Germinal center (tissue), 1 donor: ENCODE measurements at places on chromosomes 3 and 15.

DNA sequence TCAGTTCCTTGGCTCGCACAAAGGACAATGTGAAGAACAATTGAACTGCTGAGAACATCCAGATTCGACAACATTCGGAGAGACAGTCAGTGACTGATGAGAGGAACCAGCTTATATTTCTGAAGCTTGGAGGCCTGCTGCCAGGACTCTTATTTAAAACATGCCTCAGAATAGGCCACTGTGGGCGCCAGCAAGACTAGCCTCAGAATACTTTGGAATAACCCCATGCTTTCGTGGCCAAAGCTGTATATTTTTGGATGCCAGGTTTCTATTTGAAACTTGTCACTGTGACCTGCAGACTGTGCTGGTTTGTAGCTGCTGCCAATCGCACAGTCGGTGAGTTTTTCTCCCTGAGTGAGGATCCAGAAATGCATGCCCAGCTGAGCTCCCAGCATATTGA is 129.9 kb upstream of the UBE3A start:
- no peak for DNase-seq

DNA sequence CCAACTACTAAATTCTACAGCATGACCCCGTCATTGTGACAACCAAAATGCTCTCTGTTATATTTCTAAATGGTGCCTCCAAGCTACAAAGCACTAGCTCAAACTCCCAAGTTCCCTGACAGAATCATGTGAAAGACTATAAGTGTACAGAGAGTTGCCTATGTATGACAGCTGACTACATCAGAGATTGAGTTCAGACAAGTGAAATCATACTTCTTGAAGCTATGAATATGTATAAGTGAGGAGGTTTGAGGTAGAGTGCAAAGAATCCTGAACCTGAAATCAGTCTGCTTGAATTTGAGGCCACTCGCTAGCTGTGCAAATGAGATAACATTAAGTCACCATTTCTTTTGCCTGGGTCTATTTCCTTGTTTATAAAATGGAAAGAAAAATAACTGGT is 63.9 kb upstream of the TP63 start:
- no peak for DNase-seq

DNA sequence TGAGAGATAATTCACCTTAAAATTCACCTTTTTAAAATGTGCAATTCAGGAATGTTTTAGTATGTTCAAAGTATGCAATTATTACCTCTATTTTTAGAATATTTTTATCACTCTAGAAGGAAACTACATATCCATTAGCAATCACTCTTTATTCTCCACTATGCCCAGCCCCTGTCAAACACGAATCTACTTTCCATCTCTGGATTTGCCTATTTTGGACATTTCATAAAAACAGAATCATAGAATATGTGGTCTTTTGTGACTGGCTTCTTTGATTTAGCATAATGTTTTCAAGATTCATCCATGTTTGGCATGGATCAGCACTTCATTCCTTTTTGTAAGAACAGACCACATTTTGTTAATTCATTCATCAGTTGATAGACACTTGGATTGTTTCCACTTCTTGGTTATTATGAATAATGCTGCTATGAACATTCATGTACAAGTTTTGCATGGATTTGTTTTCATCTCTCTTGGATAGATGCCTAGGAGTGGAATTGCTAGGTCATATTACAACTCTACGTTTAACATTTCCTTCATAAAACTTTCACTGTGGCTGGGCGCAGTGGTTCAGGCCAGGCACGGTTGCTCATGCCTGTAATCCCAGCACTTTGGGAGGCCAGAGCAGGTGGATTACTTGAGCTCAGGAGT is 12.7 kb downstream of the HMCES start:
- no peak for DNase-seq

GRCh38 chr3:127650236-127650635 is 21.3 kb downstream of the PODXL2 start:
- no peak for DNase-seq

DNA sequence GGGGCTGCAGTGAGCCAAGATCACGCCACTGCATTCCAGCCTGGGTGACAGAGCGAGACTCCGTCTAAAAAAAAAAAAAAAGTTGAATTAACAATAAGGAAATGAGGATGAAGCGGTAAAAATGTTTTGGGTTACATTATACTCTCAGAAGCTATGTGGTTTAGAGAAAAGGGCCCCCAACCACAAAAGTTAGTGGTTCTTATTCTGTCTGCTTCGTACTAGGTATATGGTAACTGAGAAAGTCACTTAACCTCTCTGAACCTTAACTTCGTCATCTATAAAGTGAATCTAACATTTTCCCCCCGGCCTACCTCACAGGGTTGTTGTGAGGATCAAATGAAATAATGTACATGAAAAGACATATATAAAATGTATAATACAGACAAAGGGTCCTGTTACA is 38.4 kb upstream of the EHHADH start:
- DNase-seq = no peak

DNA sequence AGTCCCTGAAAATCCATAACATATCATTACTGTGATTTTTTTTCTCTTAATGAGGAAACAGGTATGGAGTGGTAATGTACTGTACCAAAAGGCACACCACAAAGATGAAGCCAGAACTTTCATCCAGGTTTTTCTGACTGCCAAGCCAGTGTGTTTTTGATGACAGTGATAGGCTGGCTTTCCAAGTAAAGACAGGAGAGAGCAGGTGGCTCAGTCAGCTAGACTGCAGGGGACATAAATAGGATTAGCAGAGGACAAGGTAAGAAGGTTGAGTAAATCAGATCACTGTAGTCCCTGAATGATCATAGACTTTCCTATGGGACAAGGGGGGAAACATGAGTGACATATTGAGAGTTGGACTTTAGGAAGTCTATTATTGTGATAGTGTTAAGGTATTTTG is 127.9 kb downstream of the GADL1 start:
- DNase-seq = no peak

DNA sequence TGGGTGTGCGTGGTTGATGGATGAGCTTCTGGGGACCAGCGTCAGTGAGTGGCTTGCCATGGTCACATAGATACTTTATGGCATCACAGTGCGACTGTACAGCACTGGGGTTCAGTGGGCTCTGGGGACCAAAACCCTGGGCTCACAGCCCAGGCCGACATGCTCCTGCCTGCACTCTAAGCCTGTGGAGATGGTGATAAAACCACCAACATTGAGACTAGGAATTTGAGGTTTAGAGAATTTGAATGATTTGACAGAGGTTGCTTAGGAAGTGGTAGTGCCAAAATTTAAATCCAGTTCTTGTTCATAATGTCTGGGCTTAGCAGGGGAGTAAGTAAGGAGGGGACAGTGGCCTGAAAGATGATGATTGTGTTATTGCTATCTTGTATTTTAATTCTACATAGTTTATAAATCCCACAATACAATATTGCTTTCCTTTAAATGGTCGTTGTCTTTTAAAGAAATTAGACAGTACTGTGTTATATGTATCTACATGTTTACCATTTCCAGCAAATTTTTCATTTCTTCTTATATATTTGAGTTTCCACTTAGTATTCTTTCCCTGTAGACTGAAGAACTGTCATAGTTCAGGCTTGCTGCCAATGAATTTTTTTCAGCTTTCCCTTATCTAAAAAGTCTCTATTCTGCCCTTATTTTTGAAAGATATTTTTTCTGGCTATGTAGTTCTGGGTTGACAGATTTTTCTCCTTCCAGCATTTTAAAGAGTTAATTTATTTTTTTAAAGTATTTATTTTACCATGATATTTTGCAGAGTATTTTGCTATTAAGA is 235.4 kb upstream of the RGMA start:
- no peak for DNase-seq

GRCh38 chr15:46121441-46121840 is 486.6 kb downstream of the SQOR start:
- no peak for DNase-seq

DNA sequence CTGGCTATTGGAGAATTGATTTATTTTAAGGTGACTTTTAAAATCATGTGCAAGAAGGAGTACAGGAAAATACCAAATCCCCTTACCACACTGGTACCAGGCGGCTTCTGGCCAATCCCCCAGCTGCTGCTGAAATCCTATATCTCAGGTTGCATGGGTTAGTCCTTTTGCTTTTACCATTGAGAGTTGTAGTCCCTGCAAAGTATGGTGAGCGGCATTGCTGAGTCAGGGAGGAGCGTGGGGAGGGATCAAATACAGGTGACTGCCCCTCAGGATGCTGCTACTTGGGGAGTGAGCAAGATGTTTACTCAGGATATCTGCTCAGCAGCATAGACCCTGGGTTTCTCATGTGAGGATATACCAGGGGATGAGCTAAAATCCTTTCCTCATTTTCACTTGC is 131.9 kb upstream of the STAC start:
- DNase-seq = no peak

DNA sequence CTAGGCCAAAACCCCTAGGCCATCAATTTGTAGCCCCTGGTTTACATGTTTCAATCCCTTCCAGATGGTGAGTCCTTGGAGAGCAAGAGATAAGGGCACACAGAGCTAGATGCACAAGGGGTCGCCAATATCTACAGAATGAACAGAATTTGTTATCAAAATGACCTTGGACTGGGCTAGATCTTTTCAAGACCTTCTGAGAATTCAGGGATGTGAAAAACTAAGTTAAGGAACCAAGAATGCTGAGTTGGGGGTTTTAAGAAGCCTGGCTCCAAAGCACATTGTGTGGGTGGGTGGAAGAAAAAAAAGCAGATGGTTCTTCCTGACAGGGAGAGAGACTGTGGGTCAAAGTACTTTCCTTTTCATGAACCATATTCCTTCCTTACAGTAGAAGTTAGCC is 10.2 kb downstream of the CDCP1 start:
- no peak for DNase-seq

DNA sequence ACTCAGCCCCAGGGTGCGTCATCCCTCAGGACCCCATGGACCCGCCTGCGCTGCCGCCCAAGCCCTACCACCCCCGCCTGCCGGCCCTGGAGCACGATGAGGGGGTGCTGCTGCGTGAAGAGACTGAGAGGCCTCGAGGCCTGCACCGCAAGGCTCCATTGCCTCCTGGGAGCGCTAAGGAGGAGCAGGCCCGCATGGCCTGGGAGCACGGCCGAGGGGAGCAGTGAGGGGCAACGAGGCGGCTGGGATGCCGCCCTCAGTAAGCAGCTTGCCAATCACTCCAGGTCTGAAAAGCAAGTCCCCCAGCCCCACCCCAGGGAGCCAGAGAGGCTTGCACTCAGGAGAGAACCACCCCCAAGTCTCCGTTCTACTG is 3.8 kb upstream of the MANF start:
- no peak for DNase-seq

DNA sequence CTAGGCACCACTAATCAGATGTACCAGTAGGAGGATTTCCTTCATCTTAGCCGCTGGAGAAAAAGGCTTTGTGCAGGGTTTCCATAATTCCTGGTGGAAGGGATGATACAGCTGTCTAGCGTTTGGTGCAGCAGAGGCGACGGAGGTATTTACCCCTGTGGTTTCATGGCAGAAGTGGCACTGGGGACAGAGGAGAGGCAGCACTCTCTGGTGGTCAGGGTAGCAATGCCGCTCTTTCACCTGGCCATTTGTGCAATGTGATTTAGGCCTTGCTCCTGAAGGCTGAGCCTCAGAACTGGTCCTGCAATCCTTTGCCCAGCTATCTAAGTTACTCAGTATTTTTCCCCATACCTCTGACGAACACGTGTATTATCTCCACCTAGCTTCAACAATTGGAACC is 47.1 kb upstream of the BNIP2 start:
- DNase-seq = no peak

GRCh38 chr3:138395865-138396751 is 38.3 kb upstream of the ESYT3 start:
- no peak for DNase-seq

DNA sequence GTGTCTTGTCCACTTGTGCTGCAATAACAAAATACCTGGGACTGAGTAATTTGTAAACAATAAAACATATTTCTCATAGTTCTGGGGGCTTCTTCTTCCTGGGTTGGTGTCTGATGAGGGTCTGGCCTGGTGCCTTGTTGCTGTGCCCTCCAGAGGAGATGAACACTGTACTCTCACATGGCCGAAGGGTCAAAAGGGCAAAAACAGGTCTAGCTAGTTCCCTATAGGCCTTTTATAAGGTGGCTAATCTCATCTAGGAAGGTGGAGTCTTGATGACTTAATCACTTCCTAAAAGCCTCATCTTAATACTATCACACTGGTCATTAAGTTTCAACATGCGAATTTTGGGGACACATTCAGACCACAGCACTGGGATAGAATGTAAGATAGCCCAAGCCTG is 228.4 kb downstream of the TLE3 start:
- DNase-seq = no peak

GRCh38 chr15:101358895-101359294 is 63.8 kb upstream of the SNRPA1 start:
- no peak for DNase-seq

DNA sequence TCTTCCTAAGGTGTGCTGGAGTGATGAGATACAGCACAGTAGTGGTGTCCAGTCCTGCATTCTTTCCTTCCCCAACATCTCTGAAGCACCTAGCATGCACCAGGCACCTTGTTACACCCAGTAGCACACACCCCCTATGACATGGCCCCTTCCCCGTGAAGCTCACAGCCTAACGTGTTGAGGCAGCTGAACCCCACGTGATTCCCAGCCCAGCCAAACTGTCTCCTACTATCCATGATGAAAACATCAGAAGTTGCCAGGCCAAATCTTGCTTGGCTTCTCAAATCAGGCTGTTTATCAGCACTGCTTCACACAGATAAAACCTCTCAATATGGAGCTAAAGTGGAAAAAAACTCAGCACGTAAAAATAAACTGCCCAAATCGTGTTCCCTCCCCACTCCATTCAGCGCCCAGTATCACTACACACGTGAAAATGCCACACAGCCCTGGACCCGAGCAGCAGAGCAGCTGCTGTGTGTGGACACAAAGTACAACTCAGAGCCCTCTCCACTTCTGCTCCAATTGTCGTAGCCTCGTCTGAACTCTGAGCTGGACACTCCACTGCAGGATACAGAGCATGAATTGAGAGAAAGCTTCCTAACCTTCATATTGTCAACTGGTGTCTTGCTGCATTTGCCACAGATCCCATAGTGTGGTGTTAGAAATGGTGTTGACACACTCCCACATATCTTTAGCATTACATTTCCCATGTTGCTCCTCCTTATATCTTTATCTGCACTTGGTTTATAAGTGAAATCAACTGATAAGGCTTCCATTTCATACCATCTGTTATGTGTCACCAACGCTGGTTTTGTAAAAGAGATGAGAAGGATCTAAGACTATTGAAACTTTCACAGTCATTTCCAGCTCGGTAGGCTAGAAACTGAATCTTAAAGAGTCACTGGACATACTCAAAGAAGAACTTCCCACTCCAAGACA is 279.8 kb downstream of the RORA start:
- DNase-seq = no peak

GRCh38 chr3:137763594-137763938 is 549 bp upstream of the SOX14 start:
- no peak for DNase-seq
